ENCODE measurements at places on chromosomes 5 and 9.

DNA sequence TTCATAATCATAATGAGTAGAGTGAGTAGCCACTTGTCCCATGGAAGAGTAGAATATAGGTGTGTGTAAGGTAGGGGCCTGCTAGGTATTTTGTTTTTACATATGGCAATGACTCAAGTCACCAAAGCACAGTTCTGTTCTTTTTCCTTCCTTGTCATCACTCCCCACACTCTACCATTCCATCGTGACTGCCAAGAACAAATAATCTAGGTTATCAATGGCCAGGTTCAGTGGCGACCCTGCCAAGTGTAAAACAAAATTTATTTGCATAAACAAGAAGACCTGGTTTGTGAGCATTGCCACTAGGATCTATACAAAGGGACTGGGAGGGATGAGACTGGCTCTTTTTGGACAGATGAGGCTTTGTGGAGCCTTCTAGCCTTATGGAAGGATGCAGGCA is 55.2 kb upstream of the RANBP3L start:
- DNase-seq = no peak

DNA sequence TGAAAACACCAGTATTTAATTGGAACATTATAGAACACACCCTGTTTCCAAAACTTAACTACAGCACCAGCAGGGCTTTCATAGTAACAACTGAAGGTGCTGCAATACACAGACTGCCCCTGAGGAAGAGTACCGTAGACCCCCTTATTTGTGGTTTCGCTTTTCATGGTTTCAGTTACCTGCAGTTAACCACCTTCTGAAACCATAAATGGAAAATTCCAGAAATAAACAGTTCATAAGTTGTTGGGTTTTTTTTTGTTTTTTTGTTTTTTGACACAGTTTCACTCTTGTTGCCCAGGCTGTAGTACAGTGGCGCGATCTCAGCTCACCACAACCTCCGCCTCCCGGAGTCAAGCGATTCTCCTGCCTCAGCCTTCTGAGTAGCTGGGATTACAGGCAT is 9.5 kb upstream of the GLDC start:
- no peak for DNase-seq

- DNase-seq = no peak
These were observed 174.6 kb upstream of the PANK3 start for GRCh38 chr5:168753691-168754254.

GRCh38 chr9:137972988-137973470 is 95.4 kb downstream of the CACNA1B start:
- no peak for DNase-seq

DNA sequence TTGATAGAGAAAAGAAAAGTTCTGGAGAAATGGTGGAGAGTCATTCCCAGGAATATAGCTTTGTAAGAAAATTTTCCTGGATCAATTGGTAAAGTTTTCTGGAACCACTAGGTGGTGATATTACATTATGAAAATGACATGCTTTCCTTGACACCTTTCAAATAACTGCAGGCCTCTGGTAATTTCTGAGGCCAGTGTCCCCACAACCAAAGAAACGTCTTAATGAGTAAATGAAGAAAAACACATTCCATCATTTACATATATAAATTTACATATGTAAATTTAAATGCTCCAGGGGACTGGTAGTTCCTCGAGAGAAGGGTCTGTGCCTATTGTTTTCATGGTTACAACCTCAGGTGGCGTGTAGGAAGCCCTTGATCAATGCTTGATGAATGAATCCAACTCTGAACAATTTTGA is 17.2 kb upstream of the RGS3 start:
- peak; percentile 58 for DNase-seq

GRCh38 chr9:137913132-137913531 is 35.5 kb downstream of the CACNA1B start:
- DNase-seq = no peak

DNA sequence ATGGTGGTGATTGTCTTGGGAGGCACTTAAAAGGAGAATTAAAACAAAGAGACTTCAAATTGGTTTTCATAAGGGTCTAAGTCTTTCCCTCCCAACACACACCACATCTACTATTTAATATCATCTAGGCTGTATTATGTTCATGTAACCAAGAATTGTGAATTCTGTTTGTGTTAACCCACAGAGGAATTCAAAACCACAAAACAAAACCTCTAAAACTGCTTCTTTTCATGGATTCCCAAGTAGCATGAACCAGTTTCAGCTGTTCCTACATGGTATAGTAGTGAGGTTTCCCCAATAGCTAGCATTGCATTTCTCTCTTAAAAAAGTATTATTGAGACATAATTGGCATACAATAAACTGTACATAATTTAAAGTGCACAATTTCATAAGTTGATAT is 283.8 kb downstream of the CD180 start:
- DNase-seq = no peak

DNA sequence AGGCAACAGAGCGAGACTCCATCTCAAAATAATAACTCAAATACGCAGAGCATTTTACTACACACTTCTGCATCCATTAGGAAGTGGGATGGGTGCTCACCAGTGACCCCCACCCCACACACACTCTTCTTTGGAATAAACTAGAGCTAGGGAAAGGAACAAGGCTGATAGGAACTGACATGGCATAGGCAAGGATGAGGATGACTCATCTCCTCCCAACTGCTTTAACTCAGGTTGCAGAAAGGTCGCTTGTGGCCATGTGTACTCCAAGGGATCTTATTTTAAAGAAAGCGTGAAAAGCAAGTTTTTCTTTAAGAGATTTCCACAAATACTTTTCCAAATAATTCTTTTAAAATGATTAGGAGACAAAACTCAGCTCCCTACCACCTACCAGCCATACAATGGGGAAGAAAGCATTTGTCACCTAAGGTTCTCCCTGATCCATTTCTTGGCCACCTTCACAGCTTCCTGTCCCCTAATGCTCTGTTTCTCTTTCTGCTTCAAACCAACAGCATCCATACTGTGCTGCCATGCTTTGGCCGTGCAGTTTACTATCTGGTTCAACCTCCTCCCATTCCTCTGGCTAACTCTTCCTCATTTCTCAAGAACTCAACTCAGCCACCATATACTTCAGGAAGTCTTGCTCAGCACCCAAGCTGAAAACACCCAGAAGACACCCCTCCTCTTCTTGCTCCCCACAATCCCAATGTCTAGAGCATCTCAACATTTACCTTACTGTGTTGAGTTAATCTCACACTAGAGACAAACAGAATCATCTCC is 211.9 kb downstream of the ACTL7B start:
- DNase-seq = no peak

GRCh38 chr9:96089452-96090085 is 212.4 kb downstream of the HSD17B3 start:
- DNase-seq = no peak

- DNase-seq = peak; percentile 74
These were observed 54.0 kb upstream of the MAP3K1 start for GRCh38 chr5:56761151-56761885.

GRCh38 chr5:179909224-179909623 is 1.5 kb upstream of the TBC1D9B start:
- DNase-seq = no peak

DNA sequence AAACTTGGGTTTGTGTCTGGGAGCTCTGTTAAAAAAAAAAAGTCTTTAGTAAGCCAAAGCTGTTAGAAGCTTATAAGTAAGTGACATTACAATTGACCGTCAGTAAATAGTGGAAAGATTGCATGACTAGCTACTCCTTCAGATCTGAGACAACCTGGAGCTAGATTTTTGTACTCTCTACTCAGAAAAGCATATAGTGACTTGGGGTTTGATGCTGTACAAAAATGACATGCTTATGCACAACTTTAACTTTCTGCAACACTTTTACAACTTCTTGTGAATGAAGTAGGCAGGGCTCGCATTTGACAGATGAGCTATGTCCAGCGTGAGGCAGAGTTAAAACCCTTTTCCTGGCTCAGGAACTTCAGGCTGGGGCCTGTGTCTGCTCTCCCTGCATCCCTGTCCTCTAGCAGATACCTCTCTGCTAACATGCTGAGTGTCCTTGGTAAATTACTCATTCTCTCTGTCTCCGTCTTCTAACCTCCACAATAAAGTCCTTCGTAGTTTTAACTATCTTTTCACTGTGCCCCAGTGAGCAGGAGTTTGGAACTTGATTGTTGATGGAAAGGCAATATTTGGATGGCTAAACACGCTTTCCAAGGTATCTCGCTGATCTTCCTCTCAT is 471 bp upstream of the GHR start:
- no peak for DNase-seq

DNA sequence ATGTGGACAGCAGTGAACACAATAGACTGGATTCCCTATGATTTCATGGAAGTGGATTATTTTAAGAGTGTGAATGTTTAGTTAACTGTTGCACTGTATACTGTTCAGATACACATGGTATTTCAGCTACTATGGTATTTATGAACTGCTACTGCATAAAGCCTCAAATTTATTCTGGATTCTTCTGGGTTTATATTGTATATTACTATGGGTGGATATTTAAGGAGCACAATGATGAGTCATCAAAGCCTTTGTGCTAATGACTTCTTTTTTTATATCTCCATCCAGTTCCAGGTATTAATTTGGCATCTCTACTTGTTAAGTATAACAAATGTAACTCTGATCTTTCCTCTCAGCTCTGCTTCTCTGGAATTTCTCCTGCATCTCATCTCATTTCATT is 6.8 kb downstream of the KDM4C start:
- DNase-seq = no peak

DNA sequence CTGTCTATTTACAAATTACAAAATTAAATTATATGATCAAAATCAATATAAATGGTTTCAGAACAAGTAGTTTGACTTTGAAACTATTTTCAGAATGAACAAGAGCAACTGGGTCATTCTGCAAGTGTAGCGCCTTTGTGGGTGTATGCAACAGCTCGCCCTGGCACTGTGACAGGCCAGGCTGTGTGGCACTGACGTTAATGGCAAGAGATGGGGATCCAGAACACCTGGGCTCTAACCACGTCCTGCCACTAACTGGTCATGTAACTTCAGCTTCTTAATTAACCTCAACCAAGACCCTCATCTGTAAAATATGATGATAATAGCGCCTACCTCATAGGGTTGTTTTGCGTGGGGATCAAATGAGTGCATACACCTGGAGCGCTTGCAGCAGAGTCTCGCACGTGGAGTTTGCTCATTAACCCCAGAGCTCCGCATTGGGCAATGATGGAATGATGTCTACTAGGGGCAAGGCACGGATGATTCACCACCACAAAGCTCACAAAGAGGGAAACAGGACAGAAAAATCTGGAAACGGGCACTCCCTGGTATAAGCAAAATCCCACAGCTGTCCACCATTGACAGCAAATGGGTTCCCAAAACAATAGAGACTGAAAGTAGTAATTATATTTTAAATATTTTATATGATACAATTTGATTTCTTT is 639.4 kb downstream of the SEMA5A start:
- no peak for DNase-seq

- peak; percentile 55 for DNase-seq
These were observed at the start of gene GSN for GRCh38 chr9:121267689-121268597. GSN (plus strand) TSS chr9:121268162; CDS start chr9:121301972, 33,810 bp downstream.

DNA sequence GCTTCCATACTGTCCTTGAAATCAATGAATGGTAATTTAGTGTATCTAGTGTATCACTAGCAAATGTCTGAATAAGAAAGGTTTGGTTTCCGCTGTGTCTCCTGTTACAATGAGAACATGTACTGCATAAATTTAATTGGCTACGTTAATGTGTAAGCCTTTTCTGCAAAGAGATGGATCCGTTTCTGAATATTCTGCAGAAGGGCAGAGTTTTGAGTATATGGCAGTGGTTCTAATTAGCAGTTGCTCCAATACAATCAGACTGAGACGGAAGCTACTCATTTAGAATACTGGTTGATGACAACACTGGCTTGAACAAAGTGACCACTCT is 555 bp upstream of the PCDHGC4 start:
- no peak for DNase-seq

DNA sequence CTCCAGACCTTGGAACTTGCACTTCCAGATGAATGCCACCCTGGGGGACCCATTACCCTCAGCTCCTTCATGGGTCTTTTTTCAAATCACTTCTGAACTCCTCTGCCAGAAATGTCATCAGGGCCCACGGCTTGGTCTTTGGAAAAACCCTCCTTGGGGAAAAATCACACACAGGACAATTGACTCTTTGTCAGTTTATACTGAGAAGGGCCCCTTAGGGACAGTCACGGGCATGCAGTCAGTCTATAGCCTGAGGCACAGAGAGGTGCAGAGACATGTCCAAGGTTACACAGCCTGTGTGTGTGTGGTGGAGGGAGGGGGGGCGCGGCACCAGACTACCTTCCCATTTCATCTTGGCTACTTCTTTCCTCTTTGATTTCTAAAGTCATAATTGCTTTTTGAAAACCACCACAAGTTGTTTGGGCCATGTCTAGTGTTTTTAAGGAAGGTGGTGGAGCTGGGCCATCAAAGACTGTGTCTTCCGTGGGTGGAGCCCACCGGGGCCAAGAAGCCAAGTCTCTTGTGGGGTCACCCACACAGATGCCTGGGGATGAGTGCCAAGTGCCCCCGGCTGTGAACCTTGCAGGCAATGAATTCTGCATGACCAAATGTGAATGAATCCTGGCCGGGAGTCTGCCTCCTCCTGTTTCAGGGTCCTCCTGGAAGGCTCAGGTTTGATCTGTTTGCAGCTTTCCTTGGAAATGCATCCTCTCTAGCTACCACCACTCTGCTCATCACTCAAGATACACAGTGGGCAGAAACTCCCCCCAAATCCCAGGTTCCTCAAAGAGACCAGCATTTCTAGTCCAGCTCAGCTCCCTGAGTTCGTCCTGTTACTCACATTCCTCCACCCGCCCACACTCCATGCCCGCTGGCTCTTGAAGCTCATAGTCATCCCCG is 200.1 kb upstream of the TBC1D2 start:
- DNase-seq = no peak
